ENCODE measurements at places on chromosomes 4 and X. TPM values are rescaled to one million over a fixed set of nuclear protein-coding genes. Genes with fewer than 3 reads are reported as not detected.

ANXA3 gene
- 8.2 TPM for total RNA-seq

INPP4B gene
- total RNA-seq: not detected

KLB gene
- 41.9 TPM for total RNA-seq

SPIN4 gene
- total RNA-seq: 2.6 TPM

MAGEB17 gene
- not detected for total RNA-seq

FGFR3 gene
- total RNA-seq: 40.2 TPM

CDX4 gene
- not detected for total RNA-seq

MAGEA10 gene
- not detected for total RNA-seq

RNF150 gene
- not detected for total RNA-seq

VSIG4 gene
- total RNA-seq: not detected

PPEF2 gene
- total RNA-seq: not detected

KLHL2 gene
- 17.6 TPM for total RNA-seq

DOK7 gene
- total RNA-seq: 0.07 TPM

MCUB gene
- total RNA-seq: 0.95 TPM

OPHN1 gene
- 29.5 TPM for total RNA-seq

DNA sequence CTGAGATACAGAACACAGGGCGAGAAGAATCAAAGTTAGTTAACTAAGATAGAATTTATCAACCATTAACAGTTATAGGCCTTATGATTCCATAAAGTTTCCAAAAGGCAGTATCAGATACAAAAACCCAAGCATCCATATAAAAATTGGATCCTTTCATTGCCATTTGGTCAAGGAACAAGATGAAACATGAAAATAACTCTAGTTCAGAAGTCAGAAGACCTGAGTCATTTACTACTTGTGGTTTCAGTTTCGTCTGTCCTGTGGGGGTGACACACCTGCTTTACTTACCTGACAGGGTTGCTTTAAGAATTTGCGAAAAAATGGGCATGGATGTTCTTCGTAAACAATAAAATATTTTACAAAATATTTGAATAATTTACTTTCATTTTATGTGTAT, 130.8 kb downstream of the ANAPC10 start:
- DNase-seq: no peak

DNA sequence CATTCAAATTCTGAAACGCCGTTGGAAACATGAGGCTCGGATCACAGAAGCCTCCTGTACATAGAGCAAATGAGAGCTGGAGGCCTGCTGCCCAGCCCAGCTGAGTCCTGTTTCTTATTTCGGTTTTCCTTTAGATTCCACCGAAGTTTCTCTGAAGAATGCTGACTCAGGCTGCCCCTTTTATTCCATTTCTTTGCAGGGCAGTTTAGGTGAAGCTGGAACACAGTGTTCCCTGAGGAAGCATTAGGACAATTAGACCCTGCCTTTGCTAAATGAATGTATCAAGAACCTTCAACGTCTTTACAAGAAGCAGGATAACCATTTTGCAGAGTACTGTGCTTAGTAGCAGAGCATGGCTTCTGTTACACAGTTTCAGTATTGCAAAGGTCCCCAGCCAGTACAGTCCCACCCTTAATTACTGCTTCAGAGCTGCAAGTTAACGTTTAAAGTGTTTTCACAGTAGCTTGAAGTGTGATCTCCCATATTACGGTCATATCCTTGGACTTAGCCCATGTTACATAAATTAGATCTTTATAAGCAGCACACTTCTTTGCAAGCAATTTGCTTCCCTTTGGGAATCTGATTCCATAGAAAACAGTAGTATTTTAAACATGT, 117.0 kb downstream of the TBL1X start:
- DNase-seq: no peak

GRCh38 chr4:151039733-151040132, 24.6 kb upstream of the LRBA start:
- no peak for DNase-seq

- DNase-seq: no peak
Observed at GRCh38 chrX:70720721-70721120, 187.8 kb downstream of the TEX11 start.

DNA sequence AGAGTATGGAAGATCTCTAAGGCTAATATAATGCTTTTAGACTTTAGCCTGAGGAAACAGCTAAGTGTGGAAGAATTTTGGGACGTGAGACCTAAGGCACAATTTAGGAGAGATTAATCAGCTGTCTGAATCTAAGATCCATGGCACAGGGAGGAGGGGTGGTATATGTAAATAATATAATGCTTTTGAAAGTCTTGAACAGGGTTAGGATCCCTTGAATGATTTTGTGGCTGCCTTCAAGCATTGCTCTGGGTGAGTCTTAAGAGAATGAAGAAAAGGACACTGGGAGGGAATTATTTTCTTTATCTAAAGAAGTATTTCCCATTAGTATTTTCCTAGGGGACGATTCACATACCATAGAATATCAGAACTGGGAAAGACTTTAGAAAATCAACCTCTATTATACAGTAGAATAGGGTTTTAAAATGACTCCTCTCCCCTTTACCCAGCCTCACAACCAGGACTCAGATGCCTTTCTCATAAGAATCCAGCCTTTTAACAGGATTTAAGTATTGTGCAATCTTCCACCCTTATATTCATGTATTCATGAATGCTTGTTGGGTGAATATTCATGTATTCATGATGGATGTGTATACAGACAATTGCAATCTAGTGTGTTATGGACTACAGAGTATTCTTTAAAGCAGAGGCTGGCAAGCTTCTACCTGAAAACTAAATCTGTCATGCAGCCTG, 664.2 kb upstream of the CPEB2 start:
- DNase-seq: no peak

- no peak for DNase-seq
Observed at GRCh38 chr4:148007792-148008191, 275.9 kb downstream of the ARHGAP10 start.

DNA sequence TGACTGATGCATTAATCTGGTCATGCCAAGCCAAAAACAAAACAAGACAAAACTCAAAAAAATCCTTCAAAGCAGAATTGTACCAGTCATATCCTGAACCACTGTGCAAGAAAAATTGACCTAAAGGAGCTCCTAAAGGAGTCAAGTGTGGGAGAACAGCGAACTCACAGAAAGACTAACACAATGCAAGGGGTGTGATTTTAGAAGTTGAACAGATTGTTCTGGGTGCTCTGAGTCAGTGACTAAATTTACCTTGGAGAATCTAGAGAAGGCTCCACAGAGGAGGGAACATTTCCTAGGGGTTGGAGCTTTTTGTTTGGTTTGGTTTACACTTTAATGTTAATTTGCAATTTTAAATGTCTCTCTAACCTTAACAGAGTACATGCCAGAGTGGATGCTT, 48.9 kb upstream of the PHF8 start:
- no peak for DNase-seq

GRCh38 chrX:18291006-18291545, 63.4 kb downstream of the SCML2 start:
- DNase-seq: no peak

GRCh38 chrX:154121961-154122360, 22.1 kb upstream of the OPN1LW start:
- DNase-seq: no peak

DNA sequence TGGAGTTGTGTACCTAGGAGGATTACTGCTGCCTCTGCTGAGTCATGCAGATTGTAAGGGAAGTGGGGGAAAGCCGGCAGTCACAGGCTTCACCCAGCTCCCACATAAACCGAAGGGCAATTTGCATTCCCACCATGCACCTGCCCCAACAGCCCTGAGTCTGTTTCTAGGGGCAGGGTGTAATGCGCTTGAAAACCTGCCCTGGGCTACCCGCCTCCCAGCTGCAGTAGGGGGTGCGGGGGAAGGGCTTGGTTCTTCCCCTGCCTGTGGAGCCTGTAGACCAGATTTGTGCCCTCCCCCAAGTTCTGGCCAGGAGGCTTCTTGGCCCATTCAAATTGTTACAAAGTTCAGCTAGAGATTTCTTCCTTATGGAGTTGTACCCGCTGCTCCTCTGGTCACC, 269.2 kb upstream of the DDX53 start:
- DNase-seq: no peak

DNA sequence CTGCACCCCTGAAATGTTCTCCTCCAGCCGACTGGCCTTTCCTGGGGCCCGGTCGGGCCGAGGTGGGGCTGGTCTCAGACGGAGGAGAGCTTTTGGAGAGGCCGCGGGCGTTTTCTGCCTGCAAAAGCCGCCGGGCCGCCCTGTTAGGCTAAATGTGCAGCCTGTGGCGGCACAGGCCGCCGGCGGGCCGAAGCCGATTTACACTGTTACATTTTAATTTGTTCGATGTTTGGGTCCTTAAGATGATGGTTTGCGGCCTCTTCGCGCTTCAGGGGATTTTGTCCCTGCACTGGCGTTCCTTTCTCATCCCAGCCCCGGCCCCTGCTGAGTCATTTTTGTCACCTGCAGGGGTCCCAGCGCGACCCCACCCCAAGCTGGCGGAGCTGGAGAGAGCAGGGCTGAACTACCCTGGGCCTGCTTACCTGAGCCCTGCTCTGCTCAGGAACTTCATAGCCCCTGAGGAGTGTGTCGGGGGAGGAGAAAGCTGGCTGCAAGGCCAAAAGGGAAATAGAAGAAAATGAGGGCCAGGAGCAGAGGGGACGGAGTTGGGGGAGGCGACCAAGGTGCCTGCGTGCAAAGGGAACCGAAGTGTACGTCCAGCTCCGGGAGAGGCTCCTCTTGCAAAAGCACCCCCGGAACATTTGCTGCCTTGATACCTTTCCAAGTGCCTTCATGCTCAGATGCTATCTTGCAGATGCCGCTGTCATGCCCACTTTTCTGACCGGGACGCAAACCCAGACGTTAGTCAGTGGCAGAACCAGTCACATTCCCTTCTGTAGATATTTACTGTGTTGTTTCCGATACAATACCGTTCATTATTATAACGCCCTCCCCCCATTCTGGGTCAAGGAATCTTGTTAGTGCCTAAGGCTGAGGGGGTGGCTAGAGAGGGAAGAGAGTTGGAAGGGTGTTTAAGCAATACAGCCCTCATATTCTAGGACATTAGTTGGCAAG, 977 bp upstream of the RBBP7 start:
- DNase-seq: no peak

- DNase-seq: no peak
Observed at GRCh38 chr4:88043586-88044340, 36.3 kb downstream of the PKD2 start.

GRCh38 chr4:141462361-141462760, 174.0 kb upstream of the IL15 start:
- no peak for DNase-seq

- DNase-seq: no peak
Observed at GRCh38 chr4:42547805-42548204, 109.1 kb downstream of the ATP8A1 start.

DNA sequence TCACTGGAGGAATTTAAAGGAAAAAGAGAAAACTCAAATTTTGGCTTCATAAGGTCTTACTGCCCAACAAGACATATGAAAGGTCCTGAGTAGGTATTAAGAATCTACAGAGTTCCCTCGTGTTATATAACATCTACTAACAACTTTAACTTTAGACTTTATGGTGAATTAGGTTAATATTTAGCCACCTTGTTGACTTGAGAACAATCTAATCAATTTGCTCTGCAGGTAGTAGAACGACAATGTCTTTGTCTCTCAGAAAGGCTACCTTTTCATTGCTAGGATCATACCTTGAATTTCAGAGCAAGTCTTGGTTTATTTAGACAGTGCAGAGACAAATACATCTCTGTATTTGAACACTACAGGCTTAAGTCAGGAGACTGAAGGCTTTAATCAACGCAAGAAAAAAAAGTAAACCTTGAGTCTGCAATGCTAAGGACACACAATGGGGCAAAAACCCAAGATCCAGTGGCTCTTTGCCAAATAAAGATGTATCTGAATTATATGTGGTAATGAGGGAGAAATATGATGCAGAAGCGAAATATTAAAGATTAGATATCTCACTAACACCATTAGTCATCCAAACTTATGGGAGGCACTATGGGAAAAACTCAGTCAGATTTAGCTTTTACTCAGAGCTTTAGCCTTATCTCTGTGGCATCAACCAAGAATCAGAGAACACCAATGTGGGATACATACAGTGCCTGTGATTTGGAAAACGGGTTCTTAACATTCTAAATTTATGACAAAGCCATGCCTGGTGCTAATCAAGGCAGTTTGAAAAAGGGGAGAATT, 93.6 kb upstream of the FTHL17 start:
- DNase-seq: peak; percentile 0

DNA sequence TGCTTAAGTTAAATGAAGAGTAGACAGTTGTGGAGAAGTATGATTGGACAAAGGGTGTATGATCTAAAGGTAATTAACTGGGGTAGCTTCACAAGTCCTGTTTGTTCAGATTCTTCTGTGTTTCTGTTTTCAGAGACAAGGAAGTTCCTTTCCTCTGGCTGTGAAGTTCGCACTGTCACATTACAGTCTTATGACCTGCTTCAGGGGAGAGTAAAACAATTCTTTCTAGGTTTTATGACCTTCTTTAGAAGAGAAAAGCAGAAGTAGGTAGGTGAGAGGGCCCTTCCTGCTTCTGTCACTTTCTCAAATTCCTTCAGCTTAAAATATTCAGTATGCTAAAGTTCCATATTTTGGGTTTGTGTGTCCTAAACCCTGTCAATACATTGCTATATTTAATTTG, 211.9 kb downstream of the SOX3 start:
- no peak for DNase-seq

DNA sequence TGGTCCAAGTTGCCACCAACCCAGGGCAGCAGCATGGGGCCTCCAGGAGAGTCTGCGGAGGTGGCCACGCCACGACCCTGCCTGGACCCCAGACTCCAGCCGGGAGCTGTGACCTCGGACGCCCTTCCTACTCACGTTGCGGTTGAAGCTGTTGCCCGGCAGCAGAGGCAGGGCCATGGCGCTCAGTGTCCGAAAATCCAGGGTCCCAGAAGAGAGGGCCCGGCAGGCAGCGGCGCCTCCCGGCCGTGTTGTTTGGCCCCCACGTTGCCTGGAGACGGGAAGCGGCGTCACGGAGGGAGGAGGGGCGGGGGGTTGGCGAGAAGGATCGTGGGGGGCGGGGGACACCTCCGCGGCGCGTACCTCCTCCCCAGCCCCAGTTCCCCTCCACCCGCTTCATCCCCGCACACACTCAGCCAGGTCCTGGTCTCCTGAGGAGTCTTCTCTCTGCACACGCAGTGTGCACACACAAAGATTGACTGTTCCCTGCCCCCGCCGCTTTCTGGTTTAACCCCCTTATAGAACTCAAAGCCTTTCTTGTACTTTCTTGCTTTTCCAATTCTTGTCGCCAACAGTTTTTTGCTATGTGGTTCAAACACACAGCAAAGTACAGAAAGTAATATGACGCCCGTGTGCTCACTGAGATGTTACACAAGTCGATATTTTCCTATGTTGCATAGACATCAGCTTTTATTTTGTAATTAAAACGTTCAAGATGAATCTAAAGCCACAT, at the start of gene EFHC2:
Gene EFHC2, minus strand, starts transcription at position 261 of the 730 bp plus-strand sequence. Its CDS starts 84 bp downstream, at position 177.
- no peak for DNase-seq

DNA sequence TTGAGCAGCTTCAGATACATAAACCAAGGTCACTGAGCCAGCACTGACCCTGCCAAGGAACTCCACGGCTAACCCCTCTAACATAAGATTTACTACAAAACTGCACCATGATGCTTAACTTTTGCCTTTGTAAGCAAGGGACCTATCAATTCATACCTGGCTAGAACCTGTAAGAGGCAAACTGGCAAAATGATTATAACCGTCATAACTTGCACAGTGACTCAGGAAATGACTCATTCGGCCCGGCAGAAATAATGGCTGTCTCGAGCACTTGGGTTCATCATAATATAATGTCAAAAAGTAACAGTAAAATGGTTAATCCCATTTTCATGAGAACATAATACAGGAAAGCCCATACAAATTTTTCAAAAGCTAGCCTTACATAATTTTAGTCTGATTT, 17.2 kb downstream of the RASGEF1B start:
- no peak for DNase-seq

GRCh38 chr4:186813377-186814068, 89.9 kb upstream of the FAT1 start:
- no peak for DNase-seq

Measured in HepG2 (cell line).